ENCODE measurements at places on chromosomes 6 and 20. TPM values are rescaled to one million over a fixed set of nuclear protein-coding genes. Genes with fewer than 3 reads are reported as not detected.
A peak's percentile ranks its signal among the peaks of the same experiment; 100 is the strongest.

Gene FBXL4
- 26.4 TPM for total RNA-seq

Gene GJA1
- 15.0 TPM for total RNA-seq

Gene MACROD2
- 5.8 TPM for total RNA-seq

DNA sequence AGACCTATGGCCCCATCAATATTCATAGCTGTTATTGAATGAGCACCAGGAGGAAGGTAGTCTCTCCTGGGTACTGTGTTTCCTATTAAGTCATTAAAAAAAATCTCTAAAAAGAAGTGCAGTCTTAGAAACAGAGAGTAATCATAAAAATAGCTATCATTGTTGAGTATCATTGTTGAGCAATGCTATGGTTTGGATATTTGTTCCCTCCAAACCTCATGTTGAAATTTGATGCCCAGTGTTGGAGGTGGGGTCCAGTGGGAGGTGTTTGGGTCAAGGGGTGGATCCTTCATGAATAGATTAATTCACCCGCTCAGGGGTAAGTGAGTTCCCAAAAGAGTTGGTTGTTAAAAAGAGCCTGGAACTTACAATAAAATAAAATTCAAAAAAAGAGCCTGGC lies 88.1 kb upstream of the IYD start:
- H3K27me3 ChIP-seq: no peaks in the 10 kb centered on the region
- H3K4me3 ChIP-seq: no peak overlapping the region
- H3K27ac ChIP-seq: no peak overlapping the region

Gene MOCS1
- 11.9 TPM for total RNA-seq

DNA sequence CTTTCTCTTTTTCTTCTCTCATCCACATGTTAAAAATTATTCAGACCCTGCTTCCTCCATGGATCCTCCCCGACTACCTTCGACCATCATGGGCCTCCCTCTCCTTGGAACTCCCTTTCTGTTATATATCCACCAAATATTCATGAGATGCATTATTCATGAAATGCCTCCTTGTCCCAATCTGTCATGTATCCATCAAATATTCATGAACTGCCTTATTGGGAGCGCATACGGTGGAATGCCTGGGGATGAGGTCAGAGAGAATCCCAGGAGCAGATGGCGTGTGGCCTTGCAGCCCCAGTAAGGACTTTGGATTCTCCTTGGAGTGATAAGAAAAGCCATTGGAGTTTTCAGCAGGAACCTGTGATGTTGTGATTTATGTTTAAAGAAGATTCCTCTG lies 97.0 kb downstream of the NRN1 start:
- H3K27me3 ChIP-seq: no peaks in the 10 kb centered on the region
- peaks cover 17% of the 10 kb centered on the region for H3K4me1 ChIP-seq
- no peak overlapping the region for H3K4me3 ChIP-seq
- no peak for DNase-seq

- peak overlapping the region; percentile 97 for H3K27ac ChIP-seq
- DNase-seq: no peak
- H3K4me3 ChIP-seq: peak overlapping the region; percentile 81
- no peaks in the 10 kb centered on the region for H3K27me3 ChIP-seq
- peaks cover 24% of the 10 kb centered on the region for H3K4me1 ChIP-seq
Measured at GRCh38 chr6:31621991-31622390, 1.5 kb downstream of the PRRC2A start.

Gene SMLR1
- not detected for total RNA-seq

GRCh38 chr20:60365064-60365666 lies 406.9 kb downstream of the CDH26 start:
- H3K27ac ChIP-seq: no peak overlapping the region
- no peaks in the 10 kb centered on the region for H3K27me3 ChIP-seq

DNA sequence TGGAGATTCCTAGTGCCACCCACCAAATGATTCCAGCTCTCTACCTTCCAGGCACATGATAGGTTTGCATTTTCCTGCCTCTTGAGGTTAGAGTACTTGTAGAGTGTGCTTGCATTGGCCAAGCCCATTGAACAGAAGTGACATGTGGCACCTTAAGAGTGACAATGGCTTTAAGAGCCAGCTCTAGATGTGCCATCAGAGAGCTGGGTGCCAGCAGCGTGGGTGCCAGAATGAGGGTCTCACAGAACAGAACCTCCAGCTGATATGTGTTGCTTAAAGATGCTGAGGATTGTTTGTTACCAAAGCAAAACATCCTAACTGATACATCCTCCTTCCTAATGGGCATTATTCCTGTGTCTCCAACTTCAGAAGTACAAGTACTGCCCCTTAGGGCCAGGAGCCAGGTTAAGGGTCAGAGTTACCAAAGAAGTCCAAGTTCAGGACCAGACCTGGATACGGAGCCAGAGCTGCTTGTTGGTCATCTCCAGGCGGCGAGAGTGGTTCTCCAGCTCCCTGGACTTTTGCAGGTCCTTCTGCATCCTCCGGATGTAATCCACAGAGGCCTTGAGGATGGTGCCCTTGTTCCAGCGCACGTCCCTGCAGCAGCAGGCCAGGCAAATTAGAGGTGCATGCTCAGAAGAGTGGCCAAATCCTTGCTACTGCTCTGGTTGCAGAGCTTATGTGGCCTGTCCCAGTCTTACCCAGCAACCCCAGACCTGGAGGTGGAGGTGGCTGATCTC lies 47.5 kb downstream of the MDFI start:
- H3K4me1 ChIP-seq: no peaks in the 10 kb centered on the region
- H3K4me3 ChIP-seq: no peak overlapping the region
- H3K27ac ChIP-seq: no peak overlapping the region
- H3K36me3 ChIP-seq: peaks cover 61% of the 10 kb centered on the region
- no peak for DNase-seq
- H3K27me3 ChIP-seq: no peaks in the 10 kb centered on the region

DNA sequence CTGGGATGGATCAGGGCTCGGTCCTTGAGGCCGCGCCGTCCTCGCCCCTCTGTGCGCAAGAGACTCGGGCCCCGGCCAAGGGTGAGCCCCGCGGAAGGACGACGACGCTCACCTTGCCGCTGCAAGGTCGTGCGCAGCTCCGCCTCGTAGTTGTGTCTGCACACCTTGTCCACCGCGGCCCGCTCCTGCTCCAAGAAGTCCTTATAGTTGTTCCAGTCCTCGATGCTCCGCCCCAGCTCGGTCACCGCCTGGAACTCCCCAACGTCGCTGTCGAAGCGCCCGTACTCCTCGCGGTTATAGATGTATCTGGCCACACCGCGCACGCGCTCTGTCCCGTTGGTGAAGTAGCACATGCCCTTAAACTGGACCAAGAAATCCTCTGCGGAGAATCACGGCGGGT lies 1.8 kb downstream of the HLA-DQB2 start:
- no peak overlapping the region for H3K4me3 ChIP-seq
- H3K36me3 ChIP-seq: no peaks in the 10 kb centered on the region
- H3K27ac ChIP-seq: no peak overlapping the region
- DNase-seq: no peak

Gene ANKRD66
- total RNA-seq: not detected

Gene HLA-DQA1
- 1.4 TPM for total RNA-seq

Gene TRERF1
- 4.6 TPM for total RNA-seq

Gene ADAM33
- total RNA-seq: 73.6 TPM

Gene SH3BGRL2
- total RNA-seq: 30.0 TPM

- DNase-seq: no peak
- no peaks in the 10 kb centered on the region for H3K4me1 ChIP-seq
- H3K4me3 ChIP-seq: no peak overlapping the region
- no peak overlapping the region for H3K27ac ChIP-seq
Measured at GRCh38 chr20:20638878-20639277, 73.6 kb downstream of the RALGAPA2 start.

Gene DDR1
- total RNA-seq: 17.5 TPM

Gene ANGPT4
- 0.27 TPM for total RNA-seq

DNA sequence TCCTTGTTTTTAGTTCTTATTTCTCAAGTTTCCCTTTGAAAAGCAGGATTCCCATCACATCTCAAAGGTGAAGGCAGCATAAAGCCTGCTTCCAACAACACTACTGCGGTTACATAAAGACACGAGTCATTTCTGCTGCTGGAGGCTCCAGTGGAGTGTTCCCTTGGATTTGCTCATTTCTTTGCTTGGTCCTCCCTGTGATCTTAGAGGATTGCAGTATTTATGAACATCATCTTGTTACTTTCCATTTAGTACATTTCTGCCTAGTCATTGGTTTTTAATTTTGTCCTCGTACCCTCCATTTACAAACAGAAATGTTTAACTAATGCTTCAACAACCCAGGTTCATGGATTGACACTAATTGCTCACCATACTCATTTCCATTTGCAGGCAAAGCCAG lies 298.8 kb downstream of the ZNF217 start:
- no peak overlapping the region for H3K4me3 ChIP-seq
- peaks cover 5% of the 10 kb centered on the region for H3K4me1 ChIP-seq
- DNase-seq: no peak

- DNase-seq: peak; percentile 33
- H3K36me3 ChIP-seq: no peaks in the 10 kb centered on the region
- no peak overlapping the region for H3K4me3 ChIP-seq
- no peaks in the 10 kb centered on the region for H3K27me3 ChIP-seq
- no peaks in the 10 kb centered on the region for H3K4me1 ChIP-seq
Measured at GRCh38 chr20:4844751-4845465, 123.2 kb downstream of the PRND start.

DNA sequence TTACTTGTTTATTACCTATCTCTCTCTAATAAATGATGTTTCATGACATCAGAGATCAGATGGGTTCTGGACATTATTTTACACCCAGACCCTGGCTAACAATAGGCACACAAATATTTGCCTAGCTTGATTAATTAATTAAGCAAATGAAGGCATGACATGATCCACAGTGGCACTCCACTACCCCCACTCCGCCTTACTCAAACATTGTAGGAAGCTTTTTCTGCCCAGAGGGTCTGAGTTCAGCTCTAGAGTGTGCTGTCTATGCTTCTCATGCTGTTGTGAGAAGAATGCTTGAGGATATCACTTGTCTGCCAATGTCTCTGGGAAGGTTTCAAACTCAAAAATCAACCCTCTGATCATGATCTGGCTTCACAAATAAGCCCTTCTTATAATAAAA lies 45.0 kb downstream of the TRAM2 start:
- H3K27ac ChIP-seq: no peak overlapping the region
- peaks cover 5% of the 10 kb centered on the region for H3K36me3 ChIP-seq

Gene RIN2
- 58.3 TPM for total RNA-seq

GRCh38 chr6:68247782-68248181 lies 387.3 kb upstream of the ADGRB3 start:
- no peak overlapping the region for H3K4me3 ChIP-seq
- H3K27me3 ChIP-seq: no peaks in the 10 kb centered on the region
- no peaks in the 10 kb centered on the region for H3K36me3 ChIP-seq
- no peak overlapping the region for H3K27ac ChIP-seq
- DNase-seq: no peak
